Stimulated activated CD8-positive, alpha-beta memory T cell treated with anti-CD3 and anti-CD28 coated beads, Interleukin-2, amount 100 ng/mL, for 1 hour (primary cell): ENCODE measurements at places on chromosomes 2 and 18.

DNA sequence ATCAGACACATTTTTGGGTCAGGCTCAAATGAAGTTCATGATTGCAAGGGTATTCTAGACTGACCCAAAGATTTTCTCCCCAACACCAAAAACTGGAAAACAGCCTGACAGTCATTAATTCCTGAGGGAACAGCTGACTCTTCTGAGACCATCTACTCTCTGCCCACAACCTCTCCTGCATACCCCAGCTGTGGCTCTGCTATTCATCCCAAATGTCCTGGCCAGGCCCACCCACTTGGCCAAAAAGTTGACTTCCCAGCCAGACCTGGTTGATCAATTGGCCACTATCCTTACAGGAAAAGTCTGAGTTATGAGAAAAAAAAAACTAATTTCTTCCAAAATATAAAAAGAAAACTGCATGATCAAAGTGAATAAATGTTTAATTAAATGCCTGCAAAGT, 103.8 kb upstream of the ST3GAL5 start:
- no peak for DNase-seq

GRCh38 chr18:72155327-72155726, 388.8 kb downstream of the CBLN2 start:
- DNase-seq, result no peak

DNA sequence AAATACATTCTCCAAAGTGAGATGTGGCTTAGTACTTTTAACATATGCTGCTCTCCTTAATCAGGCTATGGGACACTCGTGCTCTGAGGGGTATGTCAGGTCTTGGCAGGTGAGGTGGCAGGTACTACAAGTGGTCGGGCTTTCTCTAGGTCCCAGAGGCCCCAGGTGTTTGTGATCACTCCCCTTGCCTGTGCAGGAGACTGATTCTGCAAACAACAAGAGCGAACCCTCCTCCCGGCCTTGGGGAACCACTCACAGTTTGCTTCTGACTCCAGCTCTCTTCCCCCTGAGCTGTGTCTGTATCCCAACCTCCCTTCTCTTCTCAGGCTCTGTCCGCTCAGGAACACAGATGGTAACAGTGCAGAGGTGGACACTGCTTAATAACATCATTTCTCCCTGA, 48.1 kb downstream of the ATOH8 start:
- no peak for DNase-seq

DNA sequence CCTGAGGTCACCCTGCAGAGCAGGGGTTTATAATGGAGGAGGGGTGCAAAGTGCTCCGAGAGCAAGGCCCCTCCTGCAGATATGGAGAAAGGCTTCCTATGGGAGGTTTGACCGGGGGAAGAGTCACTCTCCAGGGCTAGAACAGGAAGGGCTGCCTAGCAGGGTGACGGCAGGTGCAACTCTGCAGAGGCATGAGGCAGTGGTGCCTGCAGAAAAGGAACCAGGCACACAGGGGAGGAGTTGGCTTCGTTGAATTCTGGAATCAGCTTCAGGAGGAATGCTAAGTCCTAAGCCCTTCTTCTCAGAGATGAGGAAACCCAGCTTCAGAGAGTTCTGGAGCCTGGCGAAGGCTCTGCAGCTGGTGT, 17.5 kb upstream of the HPCAL1 start:
- no peak for DNase-seq

DNA sequence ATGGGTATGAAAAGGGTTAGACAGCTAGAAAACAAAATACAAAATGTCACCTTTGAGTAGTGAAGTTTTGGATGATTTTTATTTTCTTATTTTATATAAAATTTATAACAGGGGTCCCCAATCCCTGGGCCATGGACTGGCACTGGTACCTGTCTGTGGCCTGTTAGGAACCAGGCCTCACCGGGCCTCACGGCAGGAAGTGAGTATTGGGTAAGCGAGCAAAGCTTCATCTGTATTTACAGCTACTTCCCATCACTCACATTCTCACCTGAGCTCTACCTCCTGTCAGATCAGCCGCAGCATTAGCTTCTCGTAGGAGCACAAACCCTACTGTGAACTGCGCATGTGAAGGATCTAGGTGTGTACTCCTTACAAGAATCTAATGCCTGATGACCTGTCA, 202.8 kb upstream of the TWIST2 start:
- no peak for DNase-seq

- no peak for DNase-seq
Observed at GRCh38 chr2:98086491-98087446, at the start of gene VWA3B. VWA3B (plus strand) TSS chr2:98087167; CDS start chr2:98093093, 5,926 bp downstream.

- DNase-seq, result no peak
Observed at GRCh38 chr2:46187112-46187618, 110.0 kb upstream of the EPAS1 start.

- no peak for DNase-seq
Observed at GRCh38 chr18:12515550-12515949, 107.8 kb downstream of the PRELID3A start.

- no peak for DNase-seq
Observed at GRCh38 chr18:24627644-24628315, 167.3 kb downstream of the HRH4 start.

DNA sequence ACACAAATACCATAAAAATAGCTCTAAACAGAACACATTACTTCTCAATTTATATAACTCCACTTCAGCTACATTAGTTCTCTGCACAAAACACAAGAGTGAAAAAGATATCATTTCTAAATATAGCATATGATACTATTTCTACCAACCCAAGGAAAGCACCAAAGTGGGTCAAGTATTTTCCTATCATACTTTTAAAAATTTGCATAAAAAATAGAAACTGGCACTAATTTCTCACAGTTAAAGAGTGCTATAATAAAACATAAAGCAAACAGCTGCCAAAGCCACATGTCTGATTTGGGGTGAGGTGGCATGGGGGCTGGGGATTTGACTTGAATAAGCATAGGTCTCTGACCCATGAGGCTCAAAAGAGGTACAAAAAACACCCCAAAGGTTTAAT, 61.5 kb downstream of the BARD1 start:
- no peak for DNase-seq

DNA sequence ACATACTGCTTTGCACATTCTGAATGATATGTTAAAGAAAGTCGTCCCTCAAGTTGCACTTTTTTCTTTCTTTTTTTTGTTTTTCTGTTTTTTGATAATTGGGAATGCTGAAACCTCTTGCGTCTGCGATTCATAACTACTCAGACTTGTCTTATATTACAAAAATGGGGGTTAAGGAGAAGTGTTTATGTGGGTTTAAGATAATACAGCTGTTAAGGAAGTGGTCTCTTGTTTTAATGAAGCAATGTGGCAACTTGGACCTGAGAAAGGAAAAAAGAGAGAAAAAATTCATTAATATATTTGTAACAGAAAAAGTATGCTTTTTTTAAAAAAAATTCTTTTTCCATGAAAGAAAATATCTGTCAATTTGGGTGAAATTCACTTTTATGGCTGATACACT, 268.5 kb upstream of the CCDC68 start:
- no peak for DNase-seq

DNA sequence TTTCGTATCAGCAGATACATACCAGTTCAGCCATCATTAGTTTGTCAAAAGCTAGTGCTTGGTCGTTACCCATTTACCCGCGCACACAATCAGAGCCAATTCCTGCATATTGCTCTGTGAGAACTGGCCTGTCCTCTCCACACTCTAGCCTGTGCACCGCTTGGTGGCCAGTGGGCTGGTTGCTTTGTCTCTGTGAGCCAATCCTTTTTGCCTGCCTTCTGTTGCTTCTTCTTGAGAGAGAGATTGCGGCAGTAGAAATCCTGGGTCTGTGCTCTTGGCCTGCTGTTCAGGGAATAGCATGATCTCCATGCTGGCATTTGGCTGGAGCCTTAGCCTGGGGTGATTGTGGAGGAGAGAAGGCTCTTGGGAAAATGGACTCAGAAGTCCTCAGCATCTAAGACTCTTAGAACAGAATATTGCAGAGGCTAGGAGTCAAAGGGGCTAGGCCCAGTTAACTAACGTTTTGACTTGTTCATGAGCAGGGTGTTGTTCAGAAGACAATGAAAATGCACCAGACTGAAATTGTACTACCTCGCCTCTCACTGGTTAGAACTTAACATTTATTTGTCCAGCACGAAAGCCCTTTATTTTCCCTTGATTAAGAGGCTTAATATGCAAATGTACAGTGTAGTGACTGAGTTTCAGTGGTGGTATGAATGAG, 37.1 kb downstream of the MAP4K4 start:
- no peak for DNase-seq

- DNase-seq, result no peak
Observed at GRCh38 chr2:122713800-122714199, 958.3 kb downstream of the TSN start.

DNA sequence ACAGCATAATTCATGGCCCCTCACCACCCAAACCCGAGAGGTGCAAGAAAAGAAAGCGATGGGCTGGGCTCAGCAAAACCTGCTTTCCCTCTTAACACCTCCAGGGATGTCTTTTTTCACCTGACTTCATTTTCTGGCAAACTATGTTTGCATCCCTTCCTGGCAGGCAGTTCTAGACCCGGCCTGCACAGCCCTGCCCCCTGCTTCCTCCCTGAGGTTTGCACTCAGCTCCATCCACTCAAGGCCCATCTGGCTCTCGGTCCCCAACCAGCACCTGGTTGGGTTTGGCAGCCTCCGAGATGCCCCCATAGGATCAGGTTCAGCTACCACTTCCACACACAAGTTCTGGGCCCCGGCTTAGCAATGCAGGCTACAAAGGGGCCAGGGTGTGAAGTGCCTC, 185.7 kb downstream of the SMAD7 start:
- DNase-seq, result no peak

DNA sequence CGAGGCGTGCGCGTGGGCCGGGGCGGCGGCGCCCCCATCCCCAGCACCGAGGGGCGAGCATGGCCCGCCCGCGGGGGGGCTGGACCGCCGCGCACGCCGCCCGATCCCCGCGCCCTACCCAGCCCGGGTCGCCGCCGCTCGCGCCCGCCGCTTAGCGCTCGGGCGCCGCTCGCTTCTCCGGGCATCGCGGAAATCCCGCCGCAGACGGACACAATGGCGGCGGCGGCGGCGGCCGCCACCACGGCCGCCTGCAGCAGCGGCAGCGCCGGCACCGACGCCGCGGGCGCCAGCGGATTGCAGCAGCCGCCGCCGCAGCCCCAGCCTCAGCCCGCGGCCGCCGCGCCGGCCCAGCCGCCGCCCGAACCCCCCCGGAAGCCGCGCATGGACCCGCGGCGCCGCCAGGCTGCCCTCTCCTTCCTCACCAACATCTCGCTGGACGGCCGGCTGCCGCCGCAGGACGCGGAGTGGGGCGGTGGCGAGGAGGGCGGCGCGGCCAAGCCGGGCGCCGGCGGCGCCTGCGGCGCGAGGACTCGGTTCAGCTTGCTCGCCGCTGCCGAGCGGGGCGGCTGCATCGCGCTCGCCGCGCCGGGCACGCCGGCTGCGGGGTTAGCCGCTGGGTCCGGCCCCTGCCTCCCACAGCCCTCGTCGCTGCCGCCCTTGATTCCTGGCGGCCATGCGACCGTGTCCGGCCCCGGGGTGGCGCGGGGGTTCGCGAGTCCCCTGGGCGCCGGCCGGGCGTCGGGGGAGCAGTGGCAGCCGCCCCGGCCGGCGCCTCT, 453 bp downstream of the CABLES1 start:
- no peak for DNase-seq

DNA sequence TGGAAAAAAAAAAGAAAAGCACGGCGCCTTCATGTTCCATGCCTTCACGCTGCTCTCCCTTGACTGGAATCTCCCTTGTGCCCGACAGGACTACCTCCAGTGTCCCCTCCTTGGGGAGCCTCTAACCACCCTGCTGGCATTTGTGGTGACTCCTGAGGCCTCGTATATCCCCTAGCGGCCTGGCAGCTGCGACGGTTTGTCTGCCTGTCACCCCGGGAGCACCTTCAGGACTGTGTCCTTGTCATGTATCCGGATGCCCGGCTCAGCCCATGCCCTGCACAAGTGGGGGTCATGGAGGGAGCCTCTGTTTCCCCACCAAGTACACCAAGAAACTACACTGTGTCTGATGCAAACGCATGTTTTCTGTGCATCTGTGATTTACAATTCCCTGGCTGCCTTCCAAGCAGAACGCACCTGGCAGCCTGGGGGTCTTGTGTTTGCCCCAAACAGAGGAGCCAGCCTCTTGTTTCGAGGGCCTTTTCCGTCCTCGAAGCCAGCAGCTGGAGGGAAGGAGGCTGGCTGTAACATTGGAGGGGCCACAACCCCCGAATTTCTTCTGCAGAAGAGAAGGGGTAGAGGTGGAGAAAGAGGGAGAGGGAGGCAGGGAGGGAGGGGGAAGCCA, 18.9 kb downstream of the TWIST2 start:
- no peak for DNase-seq

DNA sequence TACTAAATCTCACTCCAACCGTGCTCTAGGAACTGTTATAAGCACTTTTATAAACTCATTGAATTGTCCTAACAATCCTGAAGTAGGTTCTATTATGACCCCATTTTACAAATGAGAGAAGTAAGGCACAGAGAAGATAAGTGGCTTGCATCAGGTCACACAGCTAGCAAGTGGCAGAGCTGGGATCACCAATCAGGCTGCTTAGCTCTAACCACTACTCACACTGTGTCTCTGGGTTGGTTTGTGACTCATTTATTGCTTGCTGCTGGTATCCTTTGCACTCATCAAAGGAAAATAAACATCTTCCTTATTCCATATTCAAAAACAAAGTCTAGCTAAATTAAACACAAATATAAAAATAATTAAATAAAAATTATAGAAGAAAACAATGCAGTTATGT, 42.5 kb upstream of the IL1R2 start:
- no peak for DNase-seq

DNA sequence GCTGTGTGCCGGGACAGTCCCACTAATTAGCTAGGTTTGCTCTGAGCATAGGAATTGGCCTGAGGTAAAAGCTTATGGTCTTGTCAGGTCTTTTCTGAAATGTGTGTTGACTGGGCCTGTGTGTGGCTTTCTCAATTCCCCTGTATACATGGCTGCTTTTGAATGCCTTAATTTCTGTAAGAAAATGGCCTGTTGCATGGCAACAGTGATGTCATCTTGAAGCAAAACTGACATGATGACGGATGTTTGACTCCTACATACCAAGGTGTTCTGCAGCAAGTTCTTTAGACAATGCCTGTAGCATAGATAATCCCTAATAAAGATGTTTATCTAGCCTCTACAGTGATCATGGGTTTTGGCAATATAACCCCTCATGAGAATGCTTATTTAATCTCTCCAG, 198.5 kb downstream of the OTX1 start:
- DNase-seq, result no peak

GRCh38 chr18:24499814-24500213, 39.4 kb downstream of the HRH4 start:
- DNase-seq, result no peak

GRCh38 chr2:17821535-17822444, 5.5 kb downstream of the MSGN1 start:
- DNase-seq, result no peak

GRCh38 chr2:23445450-23445868, 60.5 kb downstream of the KLHL29 start:
- no peak for DNase-seq
